Activated CD4-positive, alpha-beta T cell treated with anti-CD3 and anti-CD28 coated beads for 1 hour (primary cell): ENCODE measurements at places on chromosomes 12 and 14.

- no peak for DNase-seq
Observed at GRCh38 chr14:56247495-56248200, 129.4 kb downstream of the PELI2 start.

DNA sequence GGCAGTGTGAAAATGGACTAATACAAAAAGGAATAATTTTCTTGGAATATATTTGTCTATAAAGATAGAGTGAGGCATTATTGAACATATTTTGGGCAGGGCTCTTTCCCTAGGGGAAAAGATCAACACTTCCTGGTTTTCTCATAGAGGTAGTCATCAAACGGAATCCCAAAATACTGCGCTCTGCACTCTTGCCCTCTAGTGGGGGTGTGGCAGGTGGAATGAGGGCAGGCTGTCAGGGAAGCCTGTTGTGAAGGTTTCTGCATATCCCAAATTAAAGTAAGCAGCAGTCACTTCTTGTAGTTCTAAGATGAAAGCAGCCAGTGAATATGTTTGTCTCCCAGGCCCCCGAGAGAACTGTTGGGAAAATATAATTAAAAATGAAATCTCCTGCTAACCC, 666.8 kb upstream of the TMEM132C start:
- no peak for DNase-seq

GRCh38 chr12:90833228-90833627, 121.7 kb downstream of the CCER1 start:
- no peak for DNase-seq

DNA sequence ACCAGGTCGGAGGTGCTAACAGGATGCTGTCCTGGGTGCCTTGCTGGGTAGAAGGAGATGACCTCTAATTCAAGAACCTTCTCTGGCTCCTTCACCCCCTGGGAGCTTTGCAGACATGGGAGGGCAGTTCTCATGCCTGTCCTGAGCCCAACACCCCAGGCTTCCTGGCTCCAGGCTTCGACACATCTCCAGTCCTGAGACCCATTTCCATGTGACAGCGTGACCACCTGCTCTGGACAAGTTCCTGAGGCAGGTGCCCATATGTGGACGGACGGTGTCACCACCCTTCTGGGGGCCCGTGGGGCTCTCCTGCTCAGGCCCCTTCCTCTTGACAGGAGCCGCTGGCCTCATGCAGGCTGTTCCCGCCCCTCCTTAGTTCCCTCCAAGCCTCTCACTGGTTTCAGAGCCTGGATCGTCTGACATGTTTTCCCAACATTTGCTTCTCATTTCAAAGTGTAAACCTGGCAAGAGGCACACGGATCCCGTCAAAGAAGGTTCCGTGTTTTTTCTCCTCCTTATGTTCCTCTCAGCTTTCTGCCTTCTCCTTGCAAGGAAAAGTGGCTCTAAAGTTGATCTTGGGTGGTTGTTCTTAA, 291.9 kb upstream of the RTL1 start:
- DNase-seq = no peak

GRCh38 chr12:3747976-3748619, 4.8 kb downstream of the CRACR2A start:
- DNase-seq = no peak

DNA sequence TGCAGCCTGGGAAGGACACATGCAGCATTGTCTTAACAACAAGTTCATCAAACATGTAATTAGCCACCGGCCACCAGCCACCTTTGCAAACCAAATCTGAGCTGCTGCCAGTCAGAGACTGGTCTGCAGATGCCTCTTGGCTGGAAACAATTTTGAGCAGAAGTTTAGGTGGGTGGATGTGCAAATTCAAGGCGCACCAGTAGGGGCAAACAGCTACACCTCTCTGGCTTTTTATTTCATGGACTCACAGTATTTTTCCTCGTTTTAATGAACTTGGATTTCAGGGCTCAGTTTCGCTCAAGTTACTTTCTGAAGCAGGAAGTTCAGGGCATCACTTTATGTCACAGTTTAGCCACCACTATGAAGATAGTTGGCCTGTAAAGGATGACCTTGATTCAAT, 94.3 kb downstream of the OTX2 start:
- no peak for DNase-seq

DNA sequence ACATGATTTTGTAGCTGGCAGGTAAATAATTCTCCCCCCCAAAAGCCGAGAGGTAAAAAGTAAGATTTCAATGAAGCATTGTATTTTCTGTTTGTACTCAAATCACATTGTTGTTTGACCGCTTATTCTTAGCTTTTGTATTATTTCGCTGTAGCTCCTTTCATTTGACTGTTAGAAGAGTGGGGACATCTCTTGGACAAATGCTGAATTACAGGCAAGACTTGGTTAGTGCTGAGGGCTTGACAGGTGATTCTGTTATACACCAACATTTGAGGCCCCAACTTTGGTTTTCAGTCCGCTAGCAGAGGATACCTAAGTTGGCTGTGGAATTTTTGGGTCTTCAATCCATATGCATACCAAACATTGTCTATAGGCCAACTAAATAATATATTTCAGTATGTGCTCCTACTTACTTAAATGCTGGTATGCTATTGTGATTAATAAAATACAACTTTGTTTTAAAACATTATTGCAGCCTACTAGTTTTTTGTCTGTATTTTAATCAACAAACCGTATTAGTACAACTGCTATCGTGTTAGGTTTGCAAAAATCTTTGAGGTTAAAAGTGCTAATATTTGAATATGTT, 102.2 kb downstream of the ERC1 start:
- DNase-seq = no peak

DNA sequence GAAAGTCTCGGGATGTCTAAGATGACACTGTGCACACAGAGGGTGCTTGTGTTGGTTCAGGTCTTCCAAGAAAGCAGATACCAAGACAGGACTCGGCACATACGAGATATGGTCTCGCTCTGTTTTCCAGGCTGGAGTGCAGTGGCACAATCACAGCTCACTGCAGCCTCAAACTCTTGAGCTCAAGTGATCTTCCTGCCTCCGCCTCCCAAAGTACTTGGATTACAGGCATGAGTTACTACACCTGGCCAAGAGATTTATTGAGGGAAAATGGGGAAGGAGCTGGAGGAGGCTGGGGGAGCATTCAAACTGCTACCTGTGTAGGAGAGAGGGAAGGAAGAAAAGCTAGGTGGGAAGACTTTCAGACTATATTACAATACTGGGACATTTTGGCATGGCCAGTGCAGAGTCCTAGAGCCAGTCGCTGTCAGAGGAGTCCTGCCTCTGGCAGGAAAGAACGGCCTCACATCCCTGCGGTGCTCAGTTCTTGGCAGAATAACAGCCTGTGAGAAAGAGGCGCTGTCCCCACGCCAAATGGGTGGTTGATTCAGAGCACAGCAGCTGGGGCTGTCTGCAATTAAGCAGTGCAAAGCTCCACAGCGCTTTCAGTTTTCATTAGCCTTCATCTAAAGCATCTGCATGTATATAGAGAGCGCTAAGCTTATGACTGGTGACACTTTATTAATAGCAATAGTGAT, 18.3 kb downstream of the SLC17A8 start:
- no peak for DNase-seq

- DNase-seq = no peak
Observed at GRCh38 chr12:100826323-100826722, 31.7 kb downstream of the ANO4 start.

- no peak for DNase-seq
Observed at GRCh38 chr12:32917094-32917611, 20.6 kb upstream of the PKP2 start.

DNA sequence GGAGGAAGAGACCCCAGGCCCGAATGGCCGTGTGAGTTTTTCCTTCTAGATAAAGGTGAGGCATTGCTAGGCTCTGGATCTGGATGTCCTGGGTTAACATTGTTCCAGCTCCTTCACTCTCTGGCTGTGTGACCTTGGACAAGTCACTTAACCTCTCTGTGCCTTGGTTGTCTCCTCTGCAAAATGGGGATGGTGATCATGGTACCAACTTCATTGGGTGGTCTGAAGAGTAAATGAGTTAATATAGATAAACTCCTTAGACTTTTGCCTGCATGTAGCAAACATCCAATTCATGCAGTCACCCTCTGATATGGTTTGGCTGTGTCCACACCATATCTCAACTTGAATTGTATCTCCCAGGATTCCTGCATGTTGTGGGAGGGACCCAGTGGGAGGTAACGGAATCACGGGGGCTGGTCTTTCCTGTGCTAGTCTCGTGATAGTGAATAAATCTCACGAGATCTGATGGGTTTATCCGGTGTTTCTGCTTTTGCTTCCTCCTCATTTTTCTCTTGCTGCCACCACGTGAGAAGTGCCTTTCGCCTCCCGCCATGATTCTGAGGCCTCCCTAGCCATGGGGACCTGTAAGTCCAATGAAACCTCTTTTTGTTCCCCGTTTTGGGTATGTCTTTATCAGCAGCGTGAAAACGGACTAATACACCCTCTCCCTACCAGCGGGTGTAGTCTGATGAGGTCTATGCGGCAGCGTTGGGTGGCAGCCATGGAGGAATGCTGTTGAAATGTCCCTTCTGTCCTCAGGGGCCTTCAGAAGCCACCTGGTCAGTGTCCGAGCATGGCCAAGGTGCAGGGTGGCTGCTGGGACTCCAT, 256.1 kb downstream of the GLT1D1 start:
- DNase-seq = no peak

DNA sequence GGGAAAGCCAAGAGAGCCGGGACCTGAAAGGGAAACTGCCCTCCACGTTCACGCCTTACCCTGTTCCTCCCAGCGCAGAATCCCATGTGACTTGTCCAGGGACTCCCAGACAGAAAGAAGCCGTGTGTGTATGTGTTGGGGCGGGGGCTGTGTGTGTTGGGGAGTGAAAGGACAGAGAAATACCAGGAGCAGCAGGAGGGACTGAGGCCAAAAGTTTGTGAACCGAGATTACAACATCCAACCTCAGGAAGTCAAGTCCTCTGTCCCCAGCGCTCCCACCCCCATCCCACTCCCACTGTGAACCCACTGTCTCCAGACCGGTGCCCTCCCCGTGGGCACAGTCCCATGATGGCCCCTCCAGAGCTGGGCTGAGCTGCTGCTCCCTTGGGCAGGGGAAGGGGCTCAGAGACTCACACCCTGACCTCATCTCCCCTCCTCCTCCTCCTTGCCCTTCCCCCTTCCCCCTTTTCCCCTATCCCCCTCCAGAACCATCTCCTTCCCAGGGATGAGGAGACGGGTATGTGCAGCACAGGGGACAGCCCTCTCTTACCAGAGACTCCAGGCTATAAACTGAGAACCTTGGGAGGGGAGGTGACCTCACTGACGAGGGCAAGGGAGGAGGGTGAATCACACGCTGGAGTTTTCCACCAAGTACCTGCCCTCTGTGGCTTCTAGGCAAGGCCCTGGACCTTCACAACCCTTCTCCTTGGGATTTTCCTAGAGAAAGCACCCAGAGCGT, at the start of gene SLC6A12:
Gene SLC6A12 (minus strand): TSS at position 155 of the 739 bp plus-strand sequence. CDS start 4,171 bp downstream, outside the sequence.
- DNase-seq = no peak

DNA sequence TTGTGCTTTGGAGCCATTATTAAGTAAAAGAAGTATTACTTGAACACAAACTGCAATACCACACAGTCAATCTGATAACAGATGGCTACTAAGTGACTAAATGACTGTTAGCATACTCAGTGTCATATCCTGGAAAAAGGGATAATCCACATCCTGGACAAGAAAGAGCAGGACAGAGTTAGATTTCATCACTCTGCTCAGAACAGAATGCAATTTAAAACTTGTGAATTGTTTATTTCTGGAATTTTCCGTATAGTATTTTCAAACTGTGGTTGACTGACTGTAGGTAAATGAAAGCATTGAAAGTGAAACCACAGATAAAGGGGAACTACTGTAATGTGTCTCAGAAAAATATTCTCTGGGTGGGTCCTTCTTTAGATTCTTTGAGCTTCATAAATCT, 458.8 kb downstream of the TMEM117 start:
- DNase-seq = no peak

GRCh38 chr14:43625294-43625693, 881.8 kb downstream of the FSCB start:
- no peak for DNase-seq

GRCh38 chr12:69163681-69164362, 75.5 kb upstream of the CPSF6 start:
- DNase-seq = no peak

GRCh38 chr14:60915781-60916180, 65.1 kb downstream of the TRMT5 start:
- no peak for DNase-seq

DNA sequence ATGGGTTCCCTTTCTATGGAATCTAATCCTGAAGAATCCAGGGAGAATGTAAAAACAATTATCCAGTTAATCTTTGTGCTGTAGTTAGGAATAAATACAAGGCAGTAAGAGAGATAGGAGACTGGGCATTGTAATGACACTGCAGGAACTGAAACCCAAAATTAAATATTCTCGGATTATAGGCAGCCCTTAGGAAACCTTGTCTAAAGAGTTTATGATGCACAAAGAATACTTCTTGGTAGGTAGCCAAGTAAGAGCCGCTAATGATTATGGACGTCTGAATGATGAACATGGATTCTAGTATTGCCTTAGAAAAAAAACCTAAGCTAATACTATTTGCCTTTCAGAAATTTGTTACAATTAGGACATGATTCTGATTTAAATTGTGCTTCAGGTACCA, 165.4 kb upstream of the LRIG3 start:
- DNase-seq = no peak

DNA sequence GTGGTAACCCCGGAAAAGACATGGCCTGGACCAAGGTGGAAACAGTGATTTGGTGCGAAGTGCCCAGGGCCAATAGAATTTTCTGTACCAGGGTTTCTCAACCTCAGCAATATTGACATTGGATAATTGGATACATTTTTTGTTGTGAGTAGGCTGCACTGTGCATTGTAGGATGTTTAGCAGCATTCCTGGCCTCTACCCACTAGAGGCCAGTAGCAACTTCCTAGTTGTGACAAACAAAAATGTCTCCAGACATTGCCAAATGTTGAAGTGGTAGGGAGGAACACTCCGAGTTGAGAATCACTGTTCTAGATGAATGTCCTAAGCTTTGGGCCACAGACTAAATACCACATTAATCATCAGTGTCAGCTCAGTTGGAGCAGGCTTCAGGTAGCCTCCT, 6.2 kb upstream of the CGRRF1 start:
- no peak for DNase-seq

GRCh38 chr14:96089401-96089800, 50.2 kb downstream of the C14orf132 start:
- no peak for DNase-seq

GRCh38 chr12:75565795-75566194, 54.4 kb upstream of the KRR1 start:
- DNase-seq = no peak

GRCh38 chr12:38138225-38139221, 178.1 kb upstream of the ALG10B start:
- DNase-seq = no peak

GRCh38 chr14:101965770-101966722, 1.7 kb downstream of the DYNC1H1 start:
- DNase-seq = no peak

DNA sequence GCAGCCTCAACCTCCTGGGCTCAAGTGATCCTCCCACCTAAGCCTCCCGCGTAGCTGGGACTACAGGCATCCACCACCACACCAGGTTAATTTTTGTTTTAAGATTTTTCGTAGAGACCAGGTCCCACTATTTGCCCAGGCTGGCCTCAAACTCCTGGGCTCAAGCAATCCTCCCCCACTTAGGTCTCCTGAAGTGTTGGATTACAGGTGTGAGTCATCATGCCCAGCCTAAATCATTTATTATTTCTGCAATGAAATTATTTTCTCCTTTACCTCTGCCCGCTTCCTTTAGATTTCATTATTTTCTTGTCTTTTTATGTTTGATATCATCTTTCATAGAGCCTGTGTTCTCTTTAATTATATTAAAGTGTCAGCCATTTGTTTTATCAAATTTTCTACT, 165.2 kb upstream of the OTX2 start:
- DNase-seq = no peak

- DNase-seq = no peak
Observed at GRCh38 chr12:81211306-81211705, 133.4 kb downstream of the ACSS3 start.
